ENCODE measurements at places on chromosomes 7 and 10.
A peak's percentile ranks its signal among the peaks of the same experiment; 100 is the strongest.

DNA sequence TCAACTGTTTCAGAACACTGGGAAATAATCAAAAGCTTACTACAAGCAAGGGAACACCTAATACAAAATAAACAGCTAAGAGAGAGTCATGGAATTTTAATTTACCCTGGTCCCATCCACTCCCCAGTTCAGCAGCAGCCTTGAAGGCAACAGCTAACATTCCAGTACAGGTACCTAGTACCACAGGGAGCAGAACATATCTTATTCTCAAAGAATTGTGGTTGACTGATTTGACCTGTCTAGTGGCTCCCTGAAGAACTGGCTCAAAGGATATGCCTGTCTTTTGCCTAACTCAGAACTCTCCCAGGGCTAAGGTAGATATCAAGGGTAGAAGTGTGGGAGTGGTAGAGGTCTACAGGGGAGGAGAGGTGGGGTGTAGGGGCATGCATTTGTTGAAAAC lies 32.3 kb downstream of the SMURF1 start:
- no peak for DNase-seq

DNA sequence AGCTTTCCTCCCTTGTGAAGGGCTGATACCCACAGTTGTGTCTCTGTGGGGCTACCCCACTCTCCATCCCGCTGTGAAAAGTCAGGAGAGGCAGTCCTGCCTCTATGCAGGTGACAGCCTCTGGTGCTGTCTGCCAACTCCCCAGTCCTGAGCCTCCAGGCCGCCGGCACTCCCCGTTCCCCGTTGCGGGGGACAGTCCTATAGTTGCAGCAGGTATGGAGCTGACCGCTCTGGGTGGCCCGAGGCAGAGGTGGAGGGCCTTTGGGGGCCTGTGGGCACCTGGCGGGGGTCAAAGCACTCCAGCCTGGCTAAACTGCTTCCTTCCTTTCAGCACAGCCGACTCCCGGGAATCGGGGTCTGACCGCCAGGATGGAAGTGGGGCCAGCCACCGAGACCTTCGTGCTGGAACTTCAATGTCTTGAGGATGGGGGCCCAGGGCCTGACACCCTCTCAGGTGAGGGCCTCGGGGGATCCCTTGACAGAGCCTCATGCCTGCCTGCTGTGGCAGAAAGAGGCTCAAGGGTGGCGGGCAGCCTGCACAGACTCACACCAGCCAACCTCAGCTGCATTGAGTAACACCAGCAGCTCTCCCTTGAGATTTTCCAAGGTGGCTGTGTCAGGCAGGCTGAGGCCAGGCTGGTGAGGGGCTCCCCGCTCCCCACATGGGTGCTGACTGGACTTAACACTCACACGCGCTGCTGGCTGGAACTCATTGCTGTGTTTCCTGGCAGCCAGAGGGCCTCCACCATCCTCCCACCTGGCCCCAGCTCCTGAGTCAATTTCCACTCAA lies 1.6 kb downstream of the ZNF853 start:
- no peak for DNase-seq

- no peak for DNase-seq
These were observed 7.5 kb upstream of the CH25H start for GRCh38 chr10:89214566-89215165.

DNA sequence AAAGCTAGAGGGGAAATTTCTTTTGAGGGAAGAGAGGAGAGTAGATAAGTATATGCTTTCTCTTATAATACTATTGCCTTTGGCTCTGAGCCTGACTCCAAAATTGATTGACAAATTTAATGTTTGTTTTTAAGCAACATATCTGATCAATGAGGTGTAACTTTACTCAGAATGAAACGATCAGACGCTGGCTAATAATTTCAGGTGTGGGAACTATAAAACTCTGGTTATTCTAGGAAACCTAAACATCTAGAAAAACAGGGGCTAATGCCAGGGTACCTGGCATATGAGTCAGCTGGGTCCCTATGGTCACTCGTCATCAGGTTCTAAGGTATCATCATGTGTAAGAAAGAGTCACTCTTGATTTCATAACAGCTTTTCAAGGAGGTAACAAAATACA lies 139.7 kb downstream of the ATE1 start:
- DNase-seq: no peak

GRCh38 chr7:51121931-51122425 lies 194.6 kb downstream of the COBL start:
- DNase-seq: no peak

DNA sequence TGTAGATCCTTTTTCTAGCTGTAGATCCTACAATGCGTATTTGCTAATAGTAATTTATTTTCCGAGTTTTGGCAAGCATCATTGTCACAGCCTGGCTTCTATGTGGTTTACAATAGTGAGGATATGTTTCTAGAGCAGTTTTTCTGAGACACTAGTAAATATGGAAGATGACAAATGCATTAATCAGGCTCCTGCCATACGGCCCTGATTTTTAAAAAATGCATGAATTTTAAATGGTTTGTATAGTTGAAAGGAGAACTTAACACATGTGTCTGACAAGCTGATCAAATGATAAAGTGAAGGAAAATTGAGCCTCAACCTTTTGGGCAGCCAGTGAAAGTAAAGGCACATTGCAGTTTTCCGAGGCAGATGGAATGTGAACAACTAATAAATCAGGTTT lies 354.1 kb downstream of the EXOC4 start:
- no peak for DNase-seq

GRCh38 chr10:73469579-73469978 lies 26.2 kb downstream of the PPP3CB start:
- no peak for DNase-seq

DNA sequence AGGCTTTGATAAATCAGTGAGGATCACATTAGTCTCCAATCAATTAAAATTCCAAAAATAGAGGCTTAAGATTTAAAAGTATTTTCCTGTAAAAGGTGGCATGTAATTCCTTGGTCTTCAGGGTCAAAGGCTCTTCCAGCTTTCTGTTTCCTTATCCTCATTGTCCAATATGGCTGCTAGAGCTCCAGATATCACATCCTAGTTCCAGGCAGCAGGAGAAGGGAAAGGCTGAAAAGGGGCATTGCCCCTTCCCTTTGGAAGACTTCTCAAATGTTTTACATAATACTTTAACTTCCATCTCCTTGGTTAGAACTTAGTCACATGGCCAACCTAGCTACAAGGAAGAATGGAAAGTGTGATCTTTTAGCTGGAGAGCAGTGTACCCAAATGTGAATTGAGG lies 39.2 kb upstream of the JAZF1 start:
- no peak for DNase-seq

GRCh38 chr7:128909625-128910568 lies 612 bp downstream of the KCP start:
- no peak for DNase-seq

DNA sequence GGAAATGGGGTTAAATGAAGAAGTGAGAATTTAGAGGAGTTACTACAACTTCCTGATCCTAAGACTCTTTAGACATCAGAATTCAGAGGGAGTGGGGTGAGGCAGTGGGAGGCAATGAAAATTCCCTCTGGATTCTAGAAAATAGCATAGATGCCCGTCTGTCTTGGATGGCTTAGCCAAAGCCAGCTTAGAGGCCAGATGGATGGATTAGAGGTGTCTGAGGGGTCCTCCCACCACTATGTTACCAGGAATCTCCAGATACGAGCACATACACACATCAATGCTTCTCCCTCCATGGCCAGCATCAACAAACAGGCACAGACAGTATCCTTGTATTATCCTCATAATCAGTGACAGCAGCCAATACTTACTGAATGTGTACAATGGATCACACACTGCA lies 418.1 kb downstream of the PLXNA4 start:
- no peak for DNase-seq

DNA sequence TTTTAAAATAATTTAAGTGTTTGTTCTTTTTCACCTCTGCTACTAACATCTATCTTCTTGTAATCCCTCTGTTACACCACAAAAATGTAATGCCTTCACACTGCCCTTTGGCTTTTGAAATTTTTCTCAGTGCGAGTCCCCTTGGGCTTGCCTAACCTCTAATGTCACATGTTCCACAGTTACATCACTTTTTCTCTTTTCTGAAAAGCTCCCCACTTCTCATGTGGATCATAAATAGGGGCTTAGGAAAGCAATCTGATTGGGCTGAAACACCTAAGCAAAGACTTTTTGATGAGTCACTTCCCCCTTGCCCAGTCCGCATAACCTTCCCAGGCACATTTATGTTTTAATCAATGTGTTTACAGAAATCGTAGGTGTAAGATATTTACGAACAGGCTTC lies 288.2 kb downstream of the IPMK start:
- DNase-seq: no peak

GRCh38 chr7:43572516-43573049 lies 10.3 kb upstream of the STK17A start:
- DNase-seq: no peak

DNA sequence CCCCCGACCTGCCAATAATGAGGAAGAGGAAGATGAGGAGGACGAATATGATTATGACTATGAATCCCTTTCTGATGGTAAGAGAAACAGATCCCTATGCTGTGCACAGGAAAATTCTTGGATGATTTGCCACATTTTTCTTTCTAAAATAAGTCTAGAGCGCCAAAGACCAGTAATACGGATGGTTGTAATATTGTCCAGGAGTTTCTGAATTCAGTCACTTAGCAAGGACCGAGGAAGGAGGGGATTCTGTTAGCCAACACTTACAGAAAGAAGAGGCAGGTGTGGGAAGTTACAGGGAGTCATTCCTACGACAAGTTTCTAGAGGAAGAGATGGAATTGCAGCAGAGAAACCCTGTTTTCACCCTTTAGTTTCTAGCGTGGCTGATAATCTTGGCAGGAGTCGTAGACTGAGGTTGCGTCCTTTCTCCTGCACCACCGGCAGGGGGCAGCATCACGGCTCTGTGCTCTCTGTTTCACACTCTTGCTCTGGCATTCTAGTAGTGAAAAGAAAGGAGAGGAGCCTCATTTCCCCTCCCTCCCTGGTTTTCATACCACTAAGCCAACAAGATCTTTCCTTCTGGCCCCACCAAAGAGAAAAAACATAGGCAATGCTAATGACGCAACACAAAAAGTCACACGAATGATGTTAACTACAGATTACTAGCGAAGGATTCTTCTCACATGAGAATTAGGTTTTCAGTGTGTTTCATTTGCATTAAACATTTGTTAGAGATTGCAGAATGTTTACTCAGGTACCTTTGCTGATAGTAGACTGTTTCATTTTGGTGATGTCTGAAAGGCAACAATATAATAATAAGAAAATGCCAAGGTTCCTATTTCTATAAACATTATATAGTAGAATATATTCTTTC lies 82.7 kb downstream of the NOC3L start:
- DNase-seq: peak; percentile 32

DNA sequence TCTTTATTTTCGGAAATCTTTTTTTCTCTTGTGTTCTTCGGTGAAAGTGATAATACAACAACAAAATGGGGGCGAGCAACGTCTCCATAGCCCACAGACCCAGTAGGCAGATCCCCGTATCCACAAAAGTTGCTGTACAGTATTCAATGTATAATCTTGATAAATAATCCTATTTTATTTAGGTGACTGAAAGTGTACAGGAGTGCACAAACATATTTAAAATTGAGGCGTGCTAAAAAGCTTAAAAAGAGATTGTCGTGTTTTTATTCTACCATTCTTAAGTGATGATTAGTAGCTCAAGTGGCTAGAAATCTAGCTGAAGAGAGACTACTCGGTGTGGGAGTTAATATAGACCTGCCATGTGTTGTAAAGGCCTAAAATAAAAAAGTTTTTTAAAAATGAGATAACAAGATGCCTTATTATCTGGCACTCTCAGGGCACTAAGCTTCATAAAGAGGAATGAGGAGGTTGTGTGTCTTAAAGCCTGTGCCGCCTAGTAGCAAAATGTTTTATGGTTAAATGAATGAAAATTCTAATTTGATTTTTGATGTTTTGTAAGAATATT lies 1.6 kb downstream of the CAPZA2 start:
- DNase-seq: no peak
